ENCODE measurements at places on chromosomes 11 and 22. TPM values are rescaled to one million over a fixed set of nuclear protein-coding genes. Genes with fewer than 3 reads are reported as not detected.

The TCN1 gene
- 7.4 TPM for total RNA-seq

- peak within 1 kb of the TSS; percentile 79 for H3K4me3 ChIP-seq
- 0 out of 2 replicates have a peak within 1 kb of the TSS, but pooled peaks have one; percentile 20 for H3K27ac ChIP-seq
- H3K27me3 ChIP-seq, result no peaks in the 10 kb centered on the region
- no peaks in the 10 kb centered on the region for H3K36me3 ChIP-seq
- peaks cover 26% of the 10 kb centered on the region for H3K4me1 ChIP-seq
- peak; percentile 53 for DNase-seq
Observed at GRCh38 chr11:27700351-27701301, at the start of gene BDNF. TSS of gene BDNF (minus strand) at chr11:27700455. CDS start at chr11:27658564, 41,891 bp downstream.

DNA sequence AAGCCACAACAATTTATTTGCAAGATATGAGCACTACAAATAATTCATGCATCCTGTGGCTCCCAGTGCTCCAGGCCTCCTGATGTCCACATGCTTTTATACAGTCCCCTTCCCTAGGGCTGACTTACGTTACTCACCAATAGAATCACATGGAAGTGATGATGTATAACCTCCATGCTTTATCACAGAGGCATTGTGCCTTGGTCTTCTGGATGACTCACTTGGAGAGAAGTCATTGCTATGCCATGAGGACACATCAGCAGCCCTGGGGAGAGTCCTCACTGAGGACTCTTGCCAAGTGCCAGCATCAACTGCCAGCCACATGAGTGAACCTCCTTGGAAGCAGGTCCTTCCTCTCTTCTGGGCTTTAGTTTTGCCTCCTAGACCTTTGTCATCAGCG lies 22.0 kb upstream of the IGSF9B start:
- H3K27me3 ChIP-seq, result peaks cover 74% of the 10 kb centered on the region
- peak; percentile 15 for DNase-seq
- H3K27ac ChIP-seq, result no peak overlapping the region
- H3K4me1 ChIP-seq, result no peaks in the 10 kb centered on the region

DNA sequence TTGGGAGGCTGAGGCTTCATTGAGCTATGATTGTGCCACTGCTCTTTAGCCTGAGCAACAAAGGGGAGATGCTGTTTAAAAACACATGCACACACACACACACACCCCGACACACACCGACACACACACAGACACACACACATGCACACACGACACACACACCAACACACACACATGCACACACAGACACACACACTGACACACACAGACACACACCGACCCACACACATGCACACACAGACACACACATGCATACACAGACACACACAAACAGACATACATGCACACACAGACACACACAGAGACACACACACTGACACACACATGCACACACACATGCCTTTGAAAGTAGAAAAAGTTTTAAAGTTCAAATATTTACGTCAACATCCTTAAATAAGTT lies 5.5 kb upstream of the LTO1 start:
- DNase-seq, result no peak
- H3K36me3 ChIP-seq, result no peaks in the 10 kb centered on the region
- no peak overlapping the region for H3K27ac ChIP-seq
- no peaks in the 10 kb centered on the region for H3K27me3 ChIP-seq

- H3K4me3 ChIP-seq, result no peak overlapping the region
- no peaks in the 10 kb centered on the region for H3K36me3 ChIP-seq
- peaks cover 38% of the 10 kb centered on the region for H3K4me1 ChIP-seq
- DNase-seq, result no peak
Observed at GRCh38 chr11:34305193-34305592, 52.6 kb downstream of the ABTB2 start.

GRCh38 chr11:120385110-120385509 lies 48.9 kb downstream of the ARHGEF12 start:
- no peak for DNase-seq
- H3K27ac ChIP-seq, result no peak overlapping the region
- H3K27me3 ChIP-seq, result no peaks in the 10 kb centered on the region
- no peaks in the 10 kb centered on the region for H3K36me3 ChIP-seq
- no peak overlapping the region for H3K4me3 ChIP-seq
- peaks cover 40% of the 10 kb centered on the region for H3K4me1 ChIP-seq

All from PC-3 (cell line).